ENCODE measurements at places on chromosomes 6 and 20.

DNA sequence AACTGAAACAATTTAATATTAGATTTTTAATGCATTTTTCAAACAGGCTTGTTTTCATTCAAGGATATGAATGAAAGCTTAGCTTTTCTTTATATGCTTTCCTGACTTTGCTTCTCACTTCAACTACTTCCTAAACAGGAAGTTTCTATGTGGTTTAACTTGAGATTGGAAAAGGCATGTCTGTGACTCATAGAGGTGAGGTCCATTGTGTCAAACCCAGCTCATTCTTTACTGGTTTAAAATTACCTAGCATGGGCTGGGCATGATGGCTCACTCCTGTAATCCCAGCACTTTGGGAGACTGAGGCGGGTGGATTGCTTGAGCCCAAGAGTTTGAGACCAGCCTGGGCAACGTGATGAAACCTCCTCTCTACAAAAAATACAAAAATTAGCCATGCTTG, 34.4 kb downstream of the EFHC1 start:
- peak; percentile 20 for DNase-seq

- peak; percentile 77 for DNase-seq
These were observed 36.9 kb downstream of the UTRN start for GRCh38 chr6:144321839-144322591.

DNA sequence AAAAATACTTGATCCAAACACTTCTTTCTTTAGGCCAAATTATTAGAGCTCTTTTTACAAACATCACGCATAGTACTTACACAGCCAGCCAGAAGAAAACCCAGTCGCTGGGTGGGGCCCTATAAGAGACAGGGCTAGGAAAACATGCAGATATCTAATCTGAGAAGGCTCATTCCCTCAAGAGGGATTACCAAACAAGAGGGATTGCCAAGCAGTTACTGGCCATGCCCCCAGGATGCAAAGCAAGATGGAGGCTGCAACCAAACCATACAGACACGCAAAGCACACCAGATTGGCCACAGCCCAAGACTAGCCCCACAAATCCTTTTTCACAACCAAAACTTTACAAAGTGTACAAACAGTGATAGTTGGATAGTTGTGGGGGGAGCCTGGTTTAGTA, 1235.4 kb upstream of the GJE1 start:
- no peak for DNase-seq

DNA sequence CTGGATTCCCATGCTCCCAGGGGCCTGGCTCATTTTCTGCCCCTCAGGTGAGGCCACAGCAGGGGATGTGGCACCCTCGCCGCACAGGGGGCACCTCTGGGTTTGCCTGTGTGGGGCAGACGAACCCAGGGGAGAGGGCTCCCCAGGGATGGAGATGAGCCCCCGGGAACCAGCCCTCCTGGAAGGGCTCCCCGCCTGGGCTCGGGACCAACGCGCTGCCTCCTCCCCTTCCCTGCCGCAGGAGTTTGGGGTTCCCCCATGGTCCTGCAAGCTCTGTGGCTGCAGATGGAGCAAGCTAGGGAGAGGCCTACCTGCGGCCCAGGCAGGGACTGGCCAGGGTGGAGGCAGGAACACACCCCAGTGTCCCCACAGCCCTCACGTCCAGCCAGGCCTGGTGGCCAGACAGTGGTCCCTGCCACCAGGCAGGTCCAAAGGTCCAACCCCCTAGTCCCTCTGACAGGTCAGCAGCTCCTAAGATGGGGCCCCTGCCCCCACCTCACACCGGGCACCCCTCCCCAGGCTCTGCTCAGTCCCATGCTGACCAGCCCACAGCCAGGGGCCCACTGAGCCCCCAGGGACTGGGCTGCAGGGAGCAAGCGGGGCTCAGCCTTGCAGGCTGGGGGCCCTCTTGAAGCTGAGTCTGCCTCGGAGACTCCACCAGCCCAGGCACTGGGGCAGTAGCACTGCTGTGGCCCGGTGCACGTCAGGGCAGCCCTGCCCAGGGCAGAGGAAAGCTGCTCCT, 13.7 kb downstream of the LAMA5 start:
- DNase-seq: no peak

DNA sequence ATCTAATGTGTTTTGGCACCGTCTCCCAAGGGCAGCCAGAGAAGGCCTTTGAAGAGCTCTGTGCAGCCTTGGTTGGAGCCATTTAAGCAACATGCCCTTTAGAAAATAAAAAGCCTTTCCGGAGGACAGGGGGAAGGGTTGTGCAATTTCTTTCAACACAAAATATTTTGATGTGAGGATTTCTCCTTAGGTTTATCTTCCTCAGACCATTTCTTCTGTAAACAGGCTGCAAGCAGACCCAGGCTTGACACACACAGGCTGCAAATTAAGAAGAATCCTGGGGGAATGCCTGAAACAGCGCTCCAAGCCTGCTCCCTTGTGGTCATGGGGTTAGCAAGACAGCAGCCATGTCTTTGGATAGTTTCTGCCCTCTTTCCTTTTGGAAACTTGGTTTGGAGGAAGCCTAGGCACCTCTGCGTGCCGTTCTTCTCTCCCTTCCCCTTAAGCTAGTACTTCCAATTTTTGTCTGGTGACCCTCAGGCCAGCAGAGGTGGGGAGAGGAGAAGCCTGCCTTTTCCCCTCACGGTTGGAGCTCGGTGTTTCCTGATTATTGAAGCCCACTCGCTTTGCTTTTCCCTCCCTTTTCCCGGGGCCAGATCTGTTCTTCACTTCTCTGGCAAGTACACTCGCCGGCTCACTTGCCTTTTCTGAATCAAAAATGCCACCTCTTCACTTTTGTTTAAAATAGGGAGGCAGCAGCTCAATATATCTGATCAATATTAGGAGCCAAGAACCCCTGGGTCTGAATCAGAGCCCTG, 39.6 kb upstream of the NOX3 start:
- DNase-seq: peak; percentile 69

- DNase-seq: peak; percentile 80
These were observed 43.7 kb downstream of the TRIM38 start for GRCh38 chr6:26006086-26006939.

GRCh38 chr6:70839286-70840266, 117.3 kb downstream of the B3GAT2 start:
- DNase-seq: no peak

- DNase-seq: peak; percentile 75
These were observed 107.4 kb upstream of the TAB2 start for GRCh38 chr6:149209871-149210775.

- DNase-seq: no peak
These were observed 260.5 kb upstream of the EPHA7 start for GRCh38 chr6:93679836-93680235.

DNA sequence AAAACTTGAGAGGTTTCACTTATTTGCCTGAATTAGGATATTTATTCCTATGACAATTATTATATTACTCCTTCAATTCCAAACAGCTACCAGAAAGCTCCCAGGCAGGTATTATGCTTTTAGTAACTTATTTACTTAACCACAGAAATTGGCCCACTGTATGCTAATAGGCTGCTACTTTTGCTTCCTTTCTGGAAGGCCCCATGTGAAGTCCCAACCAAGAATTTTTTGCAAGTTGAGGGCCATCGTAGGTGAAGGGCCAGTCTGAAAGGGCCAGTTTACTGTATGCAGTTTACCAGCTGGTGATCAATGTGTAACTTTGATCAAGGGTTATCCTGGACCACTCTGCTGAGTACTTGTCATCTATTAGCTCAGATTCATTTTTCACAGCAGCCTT, 45.0 kb downstream of the EDN1 start:
- DNase-seq: no peak
